ENCODE measurements at places on chromosomes 7 and 10.
A peak's percentile ranks its signal among the peaks of the same experiment; 100 is the strongest.

DNA sequence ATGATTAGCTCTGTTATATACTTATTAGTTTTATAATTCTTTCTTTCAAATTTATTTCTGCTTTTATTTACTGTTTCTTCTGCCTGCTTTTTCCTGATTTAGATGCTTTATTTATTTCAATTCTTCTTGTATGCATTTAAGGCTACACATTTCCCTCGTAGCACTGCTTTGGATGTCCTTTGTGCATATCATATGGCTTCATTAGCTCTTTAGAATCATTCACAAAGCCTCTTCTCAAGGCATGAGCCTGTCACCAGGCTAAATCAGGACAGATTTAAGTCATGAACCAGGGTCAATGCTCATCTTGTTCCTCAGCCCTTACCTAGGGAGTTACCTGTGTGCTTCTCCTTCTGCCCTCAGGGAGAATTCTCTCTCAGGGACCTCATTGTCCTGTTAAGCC, 56.3 kb downstream of the BAMBI start:
- no peak for DNase-seq

DNA sequence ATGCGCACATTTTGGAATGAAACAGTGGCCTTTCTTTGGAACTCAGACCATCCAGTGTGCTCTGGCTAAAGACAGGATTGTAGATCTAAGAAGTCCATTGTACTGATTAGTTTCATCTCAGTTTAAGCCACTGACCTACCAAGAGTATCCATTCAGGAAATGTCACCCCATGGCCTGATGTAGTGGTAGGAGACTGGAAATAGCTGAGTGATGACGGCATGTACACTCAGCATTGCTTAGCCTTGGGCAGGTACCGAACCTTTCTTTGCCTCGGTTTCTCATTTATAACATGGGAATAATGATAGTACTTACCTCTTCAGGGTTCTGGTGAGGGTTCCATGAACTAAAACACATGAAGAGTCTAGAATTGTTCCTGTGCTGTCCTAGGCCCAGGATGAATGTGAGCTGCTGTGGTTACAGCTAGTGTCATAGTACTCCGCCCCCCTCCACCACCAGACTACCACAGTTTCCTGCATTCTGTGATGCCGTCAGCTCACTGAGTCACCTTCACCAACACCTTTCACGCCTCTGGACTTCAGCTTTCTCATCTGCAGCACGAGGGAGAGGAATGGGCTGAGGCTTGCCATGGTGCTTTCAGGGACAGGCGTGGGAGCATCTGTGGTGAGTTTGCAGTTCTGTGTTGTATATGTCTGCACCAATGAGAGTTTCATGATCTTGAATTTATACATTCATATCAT, 484.0 kb upstream of the GALNT17 start:
- peak; percentile 83 for DNase-seq

- no peak for DNase-seq
These were observed 9.3 kb downstream of the RASGEF1A start for GRCh38 chr10:43257347-43258210.

DNA sequence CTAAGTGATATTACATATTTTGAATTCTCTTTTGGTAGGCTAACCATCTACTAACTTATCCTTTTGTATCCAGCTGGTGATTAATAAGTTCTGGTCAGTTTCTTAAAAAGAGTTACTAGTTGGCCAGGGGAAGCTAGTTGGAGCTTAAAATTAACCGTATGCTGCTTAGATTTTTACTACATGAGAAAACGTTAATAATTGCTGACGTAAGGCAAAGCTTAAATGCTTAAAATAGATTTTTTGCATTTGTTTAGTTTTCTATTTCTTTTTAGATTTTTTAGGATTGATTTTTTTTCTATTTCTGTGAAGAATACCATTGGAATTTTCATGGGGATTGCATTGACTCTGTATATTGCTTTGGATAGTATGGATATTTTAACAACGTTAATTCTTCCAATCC, 32.6 kb downstream of the CCDC172 start:
- DNase-seq = no peak

GRCh38 chr7:43933902-43934560, 7.8 kb downstream of the UBE2D4 start:
- no peak for DNase-seq

- no peak for DNase-seq
These were observed 614.7 kb upstream of the FOXK1 start for GRCh38 chr7:4067476-4067760.

DNA sequence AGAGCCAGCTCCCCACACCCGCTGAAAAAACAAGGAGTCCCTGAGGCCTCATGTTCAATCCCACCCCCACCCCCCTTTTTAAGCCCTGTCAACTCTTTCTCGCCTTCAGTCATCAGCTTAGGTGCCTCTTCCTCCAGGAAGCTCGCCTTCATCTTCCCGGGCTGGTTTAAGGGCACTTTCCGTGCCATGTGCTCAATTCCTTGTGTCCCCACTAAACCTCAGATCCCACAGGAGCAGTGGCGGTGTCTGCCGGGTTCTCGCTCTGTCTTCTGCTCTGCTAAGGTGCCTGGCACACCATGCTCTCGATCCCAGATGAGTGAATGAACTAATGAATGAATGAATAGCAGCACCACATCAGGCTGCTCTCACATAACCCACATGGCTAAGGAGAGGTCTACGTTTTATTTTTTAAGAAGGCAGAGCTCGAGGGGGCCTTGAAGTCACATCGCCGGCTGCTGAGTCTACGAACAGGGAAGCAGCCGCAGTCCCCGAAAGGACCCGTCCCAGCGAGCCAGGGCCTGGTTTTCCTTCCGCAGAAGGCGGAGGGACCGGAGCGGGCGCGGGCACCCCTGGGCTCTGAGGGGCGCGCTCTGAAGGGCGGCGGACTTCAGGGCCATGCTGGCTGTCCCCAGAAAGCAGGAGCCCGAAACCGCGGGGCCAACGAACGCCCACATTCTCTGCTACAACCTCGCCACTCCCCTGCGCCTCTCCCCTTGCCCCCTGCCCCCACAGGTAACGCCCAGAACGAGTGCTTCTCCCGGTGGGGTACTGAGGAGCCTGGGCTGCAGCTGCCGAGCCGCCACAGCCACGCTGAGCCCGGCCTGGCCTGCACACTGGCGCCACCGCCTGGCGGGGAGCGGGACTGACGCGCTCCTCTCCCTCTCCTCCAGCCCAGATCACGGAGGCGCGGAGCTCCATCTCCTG, 73.4 kb upstream of the KCNMA1 start:
- peak; percentile 82 for DNase-seq

DNA sequence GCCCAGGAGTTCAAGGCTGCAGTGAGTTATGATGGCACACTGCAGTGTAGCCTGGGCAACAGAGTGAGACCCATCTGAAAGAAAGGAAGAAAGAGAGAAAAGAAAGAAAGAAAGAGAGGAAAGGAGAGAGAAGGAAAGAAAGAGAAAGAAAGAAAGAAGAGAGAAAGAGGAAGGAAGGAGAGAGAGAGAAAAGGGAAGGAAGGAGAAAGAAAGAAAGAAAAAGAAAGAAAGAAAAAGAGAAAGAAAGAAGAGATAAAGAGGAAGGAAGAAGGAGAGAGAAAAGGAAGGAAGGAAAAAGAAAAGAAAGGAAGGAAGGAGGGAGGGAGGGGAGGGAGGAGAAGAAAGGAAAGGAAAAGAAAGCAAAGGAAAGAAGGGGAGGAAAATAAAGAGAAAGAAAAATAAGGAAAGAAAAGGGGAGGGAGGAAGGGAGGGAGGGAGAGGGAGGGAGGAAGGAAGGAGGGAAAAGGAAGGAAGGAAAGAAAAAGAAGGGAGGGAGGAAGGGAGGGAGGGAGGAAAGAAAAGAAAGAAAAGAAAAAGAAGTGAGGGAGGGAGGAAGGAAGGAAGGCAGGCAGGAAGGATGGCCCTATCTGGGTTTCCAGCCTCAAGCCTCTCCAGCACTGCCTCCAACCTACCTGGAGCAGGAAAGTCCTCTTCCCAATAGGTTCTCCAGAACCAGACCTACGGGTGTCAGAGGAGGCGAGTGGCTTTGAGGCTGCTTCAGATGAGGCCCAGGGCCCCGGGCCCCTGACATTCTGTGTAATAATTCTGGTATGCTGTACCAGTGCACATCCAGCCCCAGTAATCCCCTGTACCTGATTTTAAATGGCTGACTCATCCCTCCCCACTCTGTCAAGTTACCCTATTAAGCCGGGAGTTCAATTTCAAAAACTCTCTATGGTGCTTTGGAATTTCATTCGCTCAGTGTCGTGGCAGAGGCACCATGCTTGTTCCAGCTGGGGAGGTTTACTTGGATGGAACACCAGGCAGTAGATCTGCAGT, 6.8 kb upstream of the PARD3 start:
- no peak for DNase-seq

GRCh38 chr10:124174673-124175645, 81.6 kb upstream of the CHST15 start:
- DNase-seq = no peak

- no peak for DNase-seq
These were observed 62.0 kb downstream of the CFAP58 start for GRCh38 chr10:104415526-104416165.

DNA sequence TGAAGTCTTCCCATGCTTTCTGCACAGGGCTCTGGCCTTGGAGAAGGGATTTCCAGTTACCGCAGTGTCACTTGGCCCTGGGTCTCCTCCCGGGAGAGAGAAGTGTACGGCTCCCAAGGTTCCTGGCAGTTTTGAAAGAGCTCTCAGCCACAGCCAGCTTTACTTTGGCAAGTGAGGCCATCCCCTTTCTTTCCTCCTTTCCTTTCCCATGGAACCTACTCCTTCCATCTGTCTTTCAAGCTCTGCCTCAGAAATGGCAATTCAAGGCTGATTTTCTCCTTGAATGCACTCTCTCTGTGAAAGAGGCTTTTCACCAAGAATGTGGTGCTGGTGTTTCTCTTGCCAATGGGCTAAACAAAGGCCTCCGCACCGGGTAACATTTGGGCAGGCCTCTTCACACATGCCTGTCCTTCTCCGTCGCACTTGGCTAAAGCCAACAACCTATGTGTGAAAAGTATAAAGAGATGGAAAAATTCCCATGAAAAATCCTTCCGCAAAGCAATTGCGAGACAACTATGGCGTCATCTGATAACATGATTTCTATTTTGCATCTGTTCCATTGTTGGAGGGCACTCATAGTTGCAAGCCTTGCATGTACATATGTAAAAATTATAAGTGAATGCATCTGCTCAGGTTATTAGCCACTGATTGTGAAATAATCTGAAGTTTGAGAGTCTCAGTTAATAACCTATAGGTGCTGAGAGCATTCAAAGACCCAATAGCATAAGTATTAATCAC, 125.4 kb downstream of the PFKFB3 start:
- DNase-seq = no peak

GRCh38 chr10:89515031-89515841, 20.2 kb downstream of the SLC16A12 start:
- DNase-seq = no peak

- DNase-seq = no peak
These were observed 179.9 kb upstream of the TMEM72 start for GRCh38 chr10:44731283-44731682.

DNA sequence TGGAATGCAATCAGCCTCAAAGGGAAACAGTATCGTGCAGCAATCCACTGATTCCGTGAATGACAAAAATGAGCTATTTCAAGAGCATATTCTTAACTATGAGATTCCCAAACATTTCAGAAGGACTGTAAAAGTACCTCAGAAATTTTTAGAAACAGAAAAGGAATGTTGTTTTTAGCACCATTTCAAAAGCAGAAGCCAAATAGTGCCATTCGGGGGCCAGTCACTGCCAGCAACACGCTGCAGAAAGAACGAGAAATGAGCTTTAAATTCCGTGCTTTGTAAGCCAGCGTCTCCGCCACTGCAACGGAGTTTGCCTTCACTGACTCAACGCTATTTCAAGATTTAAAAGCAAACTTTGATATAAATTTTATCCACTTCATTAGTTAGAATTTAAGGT, 6.3 kb downstream of the NUDT5 start:
- DNase-seq = no peak

DNA sequence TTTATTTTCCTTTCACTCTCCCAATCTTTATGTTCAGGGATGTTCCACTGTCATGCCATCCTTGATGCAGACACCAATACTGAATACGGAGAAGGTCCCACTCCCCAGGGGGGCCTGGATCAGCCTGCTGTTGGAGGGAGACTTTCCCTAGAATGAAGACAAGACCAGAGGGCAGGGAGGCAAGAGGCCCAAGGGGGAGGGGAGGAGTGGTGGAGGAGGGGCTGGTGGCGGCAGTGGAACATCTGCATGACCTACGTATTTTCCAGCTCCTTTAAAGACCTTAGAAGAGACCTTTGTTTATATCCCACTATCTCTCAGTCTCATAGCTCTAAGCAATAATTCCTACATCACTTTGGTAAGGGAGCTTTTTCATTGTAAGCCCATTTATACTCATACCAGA, 183.0 kb downstream of the HECW1 start:
- DNase-seq = no peak

GRCh38 chr10:14244147-14244546, 86.6 kb downstream of the FRMD4A start:
- no peak for DNase-seq

GRCh38 chr10:89574368-89574767, 39.0 kb upstream of the SLC16A12 start:
- no peak for DNase-seq

DNA sequence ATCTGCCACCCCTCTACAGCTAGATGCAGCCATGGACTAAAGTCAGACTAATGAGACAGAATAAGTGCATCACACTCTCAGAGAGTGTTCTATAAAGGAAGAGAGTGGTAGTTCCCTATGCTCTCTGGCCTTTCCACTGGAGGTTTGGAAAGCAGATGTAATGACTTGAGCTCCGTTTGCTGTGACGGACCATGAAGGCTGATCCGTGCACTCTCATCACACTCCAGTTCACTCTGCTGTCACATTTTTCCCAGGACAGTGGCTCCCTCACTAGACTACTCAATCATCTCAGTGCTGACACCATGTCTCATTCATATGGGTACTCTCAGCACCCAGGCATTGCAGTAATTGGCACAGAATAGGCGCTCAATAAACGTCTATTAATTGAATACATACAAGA, 20.4 kb downstream of the TRDMT1 start:
- no peak for DNase-seq

GRCh38 chr7:130160455-130160854, 44.8 kb downstream of the TMEM209 start:
- no peak for DNase-seq

GRCh38 chr10:86753051-86753450, 3.4 kb upstream of the BMPR1A start:
- DNase-seq = no peak

Data from stimulated activated CD4-positive, alpha-beta T cell treated with anti-CD3 and anti-CD28 coated beads, Interleukin-15, amount 100 ng/mL, for 24 hours (primary cell).